ENCODE measurements at places on chromosomes 13 and 19.

DNA sequence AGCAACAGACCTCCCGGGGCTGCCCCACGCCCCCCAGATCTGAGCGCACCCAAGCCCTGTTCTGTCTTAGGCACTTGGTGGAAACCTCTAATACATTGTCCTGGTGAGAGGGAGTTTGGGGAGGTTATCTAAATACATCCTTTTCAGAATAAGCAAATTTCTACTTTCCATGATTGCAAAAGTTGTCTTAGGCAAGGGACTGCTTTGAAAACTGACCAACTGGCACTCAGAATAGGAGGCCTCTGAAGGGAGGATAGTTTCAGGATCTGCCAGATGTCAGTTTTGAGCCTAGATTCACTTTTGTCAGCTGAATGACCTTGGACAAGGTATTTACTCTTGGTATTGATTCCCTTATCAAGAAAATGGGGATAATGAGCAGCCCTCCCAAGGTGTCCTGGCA is 11.8 kb downstream of the SERP2 start:
- DNase-seq = no peak

GRCh38 chr13:109687559-109688448 is 98.6 kb downstream of the IRS2 start:
- no peak for DNase-seq

- no peak for DNase-seq
Measured at GRCh38 chr19:48668332-48668731, 4.5 kb downstream of the NTN5 start.

DNA sequence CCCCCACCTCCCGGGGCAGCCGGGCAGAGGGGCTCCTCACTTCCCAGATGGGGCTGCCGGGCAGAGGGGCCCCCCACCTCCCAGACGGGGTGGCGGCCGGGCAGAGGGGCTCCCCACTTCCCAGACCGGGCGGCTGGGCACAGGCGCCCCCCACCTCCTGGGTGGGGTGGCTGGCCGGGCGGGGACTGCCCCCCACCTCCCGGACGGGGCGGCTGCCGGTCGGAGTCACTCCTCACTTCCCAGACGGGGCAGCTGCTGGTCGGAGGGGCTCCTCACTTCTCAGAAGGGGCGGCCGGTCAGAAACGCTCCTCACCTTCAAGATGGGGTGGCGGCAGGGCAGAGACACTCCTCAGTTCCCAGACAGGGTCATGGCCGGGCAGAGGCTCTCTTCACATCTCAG is 43.9 kb downstream of the ZNF730 start:
- no peak for DNase-seq

GRCh38 chr19:2424686-2425621 is 2.4 kb downstream of the TIMM13 start:
- DNase-seq = no peak

- DNase-seq = no peak
Measured at GRCh38 chr19:46201454-46202310, 27.9 kb upstream of the IGFL1 start.

All from GM18507 (cell line).